Stimulated activated CD4-positive, alpha-beta T cell treated with anti-CD3 and anti-CD28 coated beads, Interleukin-2, amount 100 ng/mL, for 48 hours (primary cell): ENCODE measurements at places on chromosomes 5 and 9.

- no peak for DNase-seq
Observed at GRCh38 chr5:1498623-1499416, 24.9 kb downstream of the LPCAT1 start.

- no peak for DNase-seq
Observed at GRCh38 chr5:43702815-43703214, 99.8 kb downstream of the NNT start.

- DNase-seq, result no peak
Observed at GRCh38 chr9:93475108-93475507, 21.7 kb upstream of the FAM120AOS start.

- no peak for DNase-seq
Observed at GRCh38 chr5:111741278-111741677, 15.7 kb downstream of the NREP start.

DNA sequence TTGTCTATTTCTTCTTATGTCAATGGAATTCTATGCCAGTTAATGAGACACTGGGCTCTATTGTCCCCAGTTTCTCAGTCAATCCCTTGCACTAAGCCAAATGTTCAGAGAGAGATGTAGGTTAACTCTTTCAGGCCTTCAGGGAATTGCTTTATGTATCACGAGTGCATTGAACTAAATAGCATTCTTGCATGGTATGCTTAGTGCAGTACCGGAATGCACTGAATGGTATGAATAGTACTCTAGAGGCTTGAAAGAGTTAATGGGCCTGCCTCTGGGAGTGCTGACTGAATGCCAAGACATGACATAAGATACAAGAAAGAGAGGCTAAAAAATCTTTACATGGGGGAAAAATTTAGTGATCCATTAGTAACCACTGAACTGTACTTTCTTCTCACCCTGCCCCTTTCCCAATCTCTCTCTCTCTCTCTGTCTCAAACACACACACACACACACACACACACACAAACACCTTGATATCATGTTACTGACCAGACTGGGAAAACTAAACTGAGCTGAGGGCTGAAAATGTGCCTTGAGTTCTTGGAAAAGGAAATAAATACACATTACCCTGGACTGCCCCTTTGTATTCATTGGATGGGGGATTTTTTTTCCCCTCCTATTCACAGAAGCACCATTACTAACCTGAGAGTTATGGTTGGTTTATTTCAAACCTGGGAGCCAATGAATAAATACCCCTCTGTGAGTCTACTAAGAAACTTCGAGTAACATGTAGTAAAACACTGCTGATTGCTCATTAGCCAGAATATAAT is 35.4 kb upstream of the TMC1 start:
- no peak for DNase-seq

DNA sequence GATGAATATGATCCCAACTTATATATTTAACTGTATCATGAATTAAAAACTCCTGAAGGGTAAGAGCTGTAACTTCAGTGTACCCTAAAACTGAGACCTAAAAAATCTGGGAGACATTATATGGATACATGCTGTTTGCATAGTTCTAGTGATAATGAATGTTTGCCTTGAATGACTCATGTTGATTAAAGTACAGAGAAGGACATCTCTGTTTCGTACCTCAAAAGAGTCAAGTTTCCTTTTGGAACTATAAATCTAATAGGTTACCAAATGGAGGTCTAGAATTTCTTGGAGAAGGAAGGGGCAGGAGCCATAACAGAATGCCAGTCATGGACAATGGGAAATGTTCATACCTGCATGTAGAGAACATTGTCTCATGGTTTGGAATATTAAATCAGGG is 168.1 kb downstream of the SNCAIP start:
- no peak for DNase-seq

DNA sequence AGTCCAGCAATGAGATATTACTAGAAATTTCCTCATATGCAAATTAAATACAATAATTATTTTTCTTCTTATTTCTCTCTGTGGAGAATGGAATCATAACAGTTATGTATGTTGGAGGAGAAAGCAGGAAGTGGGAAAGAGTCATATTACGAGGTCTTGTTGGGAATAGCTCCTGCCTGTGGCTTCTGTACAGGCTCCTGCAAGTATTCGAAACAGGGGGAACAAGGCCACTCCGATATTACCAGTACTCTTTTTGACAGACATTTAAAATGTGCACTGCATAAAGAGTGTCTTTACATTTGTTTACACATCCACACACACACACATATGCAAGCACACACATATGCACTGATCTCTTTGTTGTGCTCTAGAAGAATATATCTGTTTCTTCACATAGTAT is 812.0 kb upstream of the ZNF608 start:
- no peak for DNase-seq

DNA sequence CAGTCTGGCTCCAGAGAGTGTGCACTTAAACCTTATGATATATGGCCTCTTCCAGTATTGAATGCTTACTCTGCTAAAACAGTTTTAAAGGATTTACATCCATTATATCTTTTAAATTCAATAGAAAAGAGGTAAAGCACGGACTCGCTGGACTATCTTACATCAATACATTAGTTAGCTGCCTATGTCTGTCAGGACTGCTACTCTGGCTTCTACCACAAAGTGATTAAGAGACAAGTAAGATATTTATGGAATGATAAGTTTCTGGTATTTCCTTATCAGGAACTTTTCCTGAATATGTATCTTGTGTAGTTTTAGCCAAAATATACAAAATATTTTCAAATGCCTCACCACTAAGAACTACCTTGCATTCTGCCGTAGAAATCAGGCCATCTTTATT is 295.1 kb downstream of the ISL1 start:
- no peak for DNase-seq
